ENCODE measurements at places on chromosomes 7 and 10. TPM values are rescaled to one million over a fixed set of nuclear protein-coding genes. Genes with fewer than 3 reads are reported as not detected.

NODAL gene
- not detected for total RNA-seq

GPER1 gene
- not detected for total RNA-seq

AEBP1 gene
- 4.7 TPM for total RNA-seq

GIMAP8 gene
- 104 TPM for total RNA-seq

TAS2R39 gene
- not detected for total RNA-seq

GRM3 gene
- not detected for total RNA-seq

LSM8 gene
- total RNA-seq: 52.9 TPM

NUTM2D gene
- total RNA-seq: 0.65 TPM

PSTK gene
- total RNA-seq: 5.2 TPM

FAM20C gene
- 7.6 TPM for total RNA-seq

CYP2E1 gene
- total RNA-seq: not detected

TNPO3 gene
- 64.3 TPM for total RNA-seq

SLIT1 gene
- total RNA-seq: under 0.01 TPM

SKIDA1 gene
- 0.46 TPM for total RNA-seq

NRP1 gene
- total RNA-seq: 187 TPM

PLEKHS1 gene
- total RNA-seq: not detected

DNAJC9 gene
- total RNA-seq: 56.8 TPM

VWDE gene
- 0.65 TPM for total RNA-seq

SPAG6 gene
- not detected for total RNA-seq

PKD2L1 gene
- not detected for total RNA-seq

LEP gene
- total RNA-seq: not detected

CTBP2 gene
- total RNA-seq: 62.7 TPM

RSBN1L gene
- 12.3 TPM for total RNA-seq

MINDY4 gene
- 3.8 TPM for total RNA-seq

ATP6V1F gene
- total RNA-seq: 115 TPM

SHTN1 gene
- 4.2 TPM for total RNA-seq

HYAL4 gene
- not detected for total RNA-seq

CALN1 gene
- not detected for total RNA-seq

PLAU gene
- 26.6 TPM for total RNA-seq

TIMM23B gene
- total RNA-seq: 16.9 TPM

SFXN2 gene
- 12.0 TPM for total RNA-seq

CPN1 gene
- not detected for total RNA-seq

UNCX gene
- total RNA-seq: not detected

PDK4 gene
- 2.9 TPM for total RNA-seq

CNTNAP2 gene
- not detected for total RNA-seq

IKZF1 gene
- not detected for total RNA-seq

ARHGEF35 gene
- total RNA-seq: 0.91 TPM

ABCB4 gene
- under 0.01 TPM for total RNA-seq

CRHR2 gene
- not detected for total RNA-seq

RSPH10B gene
- total RNA-seq: not detected

CDC14C gene
- total RNA-seq: not detected

TLX1 gene
- total RNA-seq: 0.15 TPM

TMEM225B gene
- total RNA-seq: under 0.01 TPM

SFTPD gene
- total RNA-seq: not detected

MBL2 gene
- not detected for total RNA-seq

STN1 gene
- 35.4 TPM for total RNA-seq

IGFBP3 gene
- total RNA-seq: 5.3 TPM

CREM gene
- 72.3 TPM for total RNA-seq

SFRP5 gene
- not detected for total RNA-seq

TASOR2 gene
- 73.4 TPM for total RNA-seq

AMZ1 gene
- not detected for total RNA-seq

ARHGAP21 gene
- 44.5 TPM for total RNA-seq

Data from epithelial cell of umbilical artery (primary cell).